Brain pericyte (primary cell): ENCODE measurements at places on chromosomes 6 and 20.

DNA sequence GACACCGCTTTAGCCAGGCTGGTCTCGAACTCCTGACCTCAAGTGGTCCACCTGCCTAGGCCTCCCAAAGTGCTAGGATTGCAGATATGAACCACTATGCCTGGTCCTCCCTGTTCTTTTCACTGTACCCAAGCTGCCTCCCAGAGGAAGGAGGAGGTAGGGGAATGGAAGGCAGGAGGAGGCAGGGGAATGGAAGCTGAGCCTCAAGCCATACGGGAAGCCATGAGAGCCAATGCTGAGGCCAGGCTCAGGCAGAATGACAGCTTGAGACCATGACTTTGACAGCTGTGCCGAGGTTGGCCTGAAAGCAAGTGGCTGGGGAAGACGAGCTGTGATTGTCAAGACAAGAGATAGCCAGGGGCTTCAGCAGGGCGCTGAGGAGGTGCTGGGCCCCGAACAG, 13.6 kb upstream of the ZNF335 start:
- DNase-seq, result no peak

DNA sequence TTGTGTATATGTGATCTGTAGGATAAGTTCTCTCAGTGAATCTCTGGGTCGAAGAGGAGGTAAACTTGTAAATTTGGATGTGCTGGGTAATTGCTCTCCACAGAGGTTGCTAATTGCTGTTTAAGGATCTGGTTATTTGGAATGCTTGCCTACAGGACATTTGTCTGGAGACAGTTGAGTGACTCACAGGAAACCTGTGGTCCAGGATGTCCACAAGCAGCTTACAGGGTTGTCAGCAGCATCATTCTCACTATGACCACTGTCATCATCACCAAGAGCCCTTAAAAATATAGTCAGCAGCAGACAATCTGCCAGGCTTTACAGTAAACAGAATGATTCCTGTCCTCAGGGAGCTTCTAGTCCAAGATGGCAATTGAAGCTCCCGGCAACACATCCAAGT, 31.2 kb upstream of the KCNK5 start:
- no peak for DNase-seq

DNA sequence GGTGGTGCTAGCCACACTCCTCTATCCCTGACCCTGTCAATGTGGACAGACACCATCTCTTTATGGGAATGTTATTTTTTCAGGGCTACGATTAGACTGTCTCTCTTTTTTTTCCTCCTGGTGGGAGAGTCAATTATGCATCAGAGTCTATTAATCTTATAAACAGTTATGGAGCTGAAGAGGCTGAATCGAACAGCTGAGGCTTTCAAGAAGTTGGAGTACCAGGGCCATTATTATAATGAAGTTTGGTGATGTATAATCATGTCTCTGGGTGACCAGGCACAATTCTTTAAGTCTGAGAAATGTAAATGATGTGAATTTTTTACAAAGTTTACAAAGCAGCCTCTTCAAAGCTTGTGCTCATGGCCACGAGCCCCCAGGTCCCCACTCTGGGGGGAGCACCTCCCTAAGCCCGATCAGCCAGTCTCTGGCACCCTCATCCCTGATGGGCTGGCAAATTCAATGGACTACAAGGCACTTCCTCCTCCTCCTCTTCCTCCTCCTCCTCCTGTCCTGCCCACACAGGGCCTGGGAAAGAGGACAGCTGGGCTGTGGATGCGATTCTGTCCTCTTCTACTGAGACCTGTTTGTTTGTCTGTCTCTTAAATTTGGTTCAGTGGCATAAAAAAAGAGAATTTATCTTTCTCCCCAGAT, 43.9 kb upstream of the QKI start:
- no peak for DNase-seq

- DNase-seq, result no peak
These were observed 140.7 kb downstream of the HTR1B start for GRCh38 chr6:77322604-77323003.

DNA sequence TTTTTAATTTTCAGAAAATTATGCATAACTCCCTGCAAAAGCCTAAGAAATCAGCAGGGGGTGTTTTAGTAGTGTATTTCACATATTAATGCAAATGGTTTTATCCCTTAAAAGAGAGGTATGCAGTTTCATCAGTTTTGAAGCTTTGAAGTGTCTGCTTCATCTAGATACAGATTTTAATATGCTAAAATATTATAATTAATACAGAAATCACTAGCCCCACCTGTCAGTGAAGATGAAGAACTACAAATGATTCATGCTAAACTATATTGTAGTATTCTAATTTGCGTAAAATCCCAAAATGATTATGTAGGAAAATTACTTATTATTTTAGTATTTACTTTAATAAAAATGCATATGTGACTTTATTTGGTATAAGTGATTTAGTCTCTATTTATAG, 2.9 kb upstream of the TFB1M start:
- no peak for DNase-seq

- no peak for DNase-seq
These were observed 24.3 kb upstream of the ZNF217 start for GRCh38 chr20:53617791-53618489.

- no peak for DNase-seq
These were observed 202.0 kb downstream of the WDR27 start for GRCh38 chr6:169499848-169500247.

DNA sequence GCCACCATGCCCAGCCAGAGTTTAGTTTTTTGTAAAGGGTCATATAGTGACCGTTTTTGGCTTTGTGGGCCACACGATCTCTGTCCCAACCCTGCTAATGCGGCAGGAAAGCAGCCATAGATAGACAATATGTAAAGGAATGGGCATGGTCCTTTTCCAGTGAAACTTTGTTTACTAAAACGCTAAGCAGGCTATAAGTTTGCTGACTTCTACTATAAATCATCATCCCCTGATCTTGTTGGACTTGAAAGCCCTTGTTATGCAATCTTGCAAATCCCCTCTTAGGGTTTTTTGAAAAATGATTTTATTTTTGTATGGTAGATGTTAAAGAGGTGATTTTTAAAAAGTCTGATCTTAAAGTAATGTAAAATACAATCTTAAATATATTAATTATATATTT, 63.6 kb downstream of the CBFA2T2 start:
- no peak for DNase-seq

GRCh38 chr6:43823879-43824702, 54.1 kb downstream of the VEGFA start:
- no peak for DNase-seq

DNA sequence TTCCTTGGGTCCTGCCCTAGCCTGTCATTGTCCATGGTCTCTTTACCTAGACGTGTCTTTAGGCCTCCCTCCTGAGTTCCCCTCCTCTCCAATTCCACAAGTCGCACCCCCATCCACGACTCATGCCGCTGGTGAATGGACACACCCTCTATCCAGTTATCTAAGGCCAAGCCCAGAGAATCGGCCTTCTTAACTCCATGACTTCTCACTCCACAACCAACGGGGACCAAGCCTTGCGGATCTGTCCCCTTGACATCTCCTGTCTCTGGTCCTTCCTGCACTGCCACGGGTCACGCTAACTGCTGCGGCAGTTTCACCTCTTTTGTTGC, 7.0 kb upstream of the RREB1 start:
- DNase-seq, result no peak

DNA sequence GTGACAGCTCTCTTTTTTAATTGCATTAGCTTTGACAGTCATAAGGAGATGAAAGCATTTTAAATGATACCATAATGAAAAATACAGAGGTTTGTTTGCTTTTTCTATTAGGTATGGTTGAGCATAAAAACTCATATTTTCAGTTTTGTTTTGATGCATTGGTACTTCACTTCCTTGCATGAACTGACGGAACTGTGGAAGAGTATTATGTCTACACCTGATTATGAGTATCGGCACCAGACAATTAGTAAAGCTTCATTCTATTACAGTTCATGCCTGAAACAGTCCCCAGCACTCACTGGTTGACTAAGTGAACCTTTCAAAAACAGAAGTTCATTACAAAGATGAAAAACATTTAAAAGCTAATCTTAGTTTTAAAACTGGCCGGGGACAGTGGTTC, 593.0 kb downstream of the GRIK2 start:
- DNase-seq, result no peak

GRCh38 chr6:157647261-157647915, 175.7 kb upstream of the SNX9 start:
- DNase-seq, result no peak

DNA sequence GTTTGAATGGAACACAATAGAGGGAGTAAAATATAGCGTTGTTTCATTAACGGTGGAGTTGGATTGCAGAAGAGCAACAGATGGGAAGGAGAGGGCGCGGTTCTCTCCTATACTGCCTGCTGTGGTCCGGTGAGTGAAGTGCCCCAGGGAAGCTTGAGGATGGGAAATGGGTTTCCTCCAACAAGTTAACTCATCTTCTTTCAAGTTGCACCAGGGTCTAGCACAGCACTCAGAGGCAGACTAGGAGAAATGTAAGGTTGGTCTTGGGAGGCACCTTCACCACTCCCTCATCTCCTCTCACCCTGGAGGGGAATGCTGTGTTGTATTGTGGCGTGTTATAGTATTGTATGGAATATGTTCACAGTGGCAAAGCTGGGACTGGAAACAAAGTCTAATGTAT, 96.9 kb upstream of the SLC24A3 start:
- DNase-seq, result no peak
